ENCODE measurements at places on chromosomes 7 and 10. TPM values are rescaled to one million over a fixed set of nuclear protein-coding genes. Genes with fewer than 3 reads are reported as not detected.

- DNase-seq = no peak
Measured at GRCh38 chr10:54026340-54026739, 774.7 kb downstream of the PCDH15 start.

- no peak for DNase-seq
Measured at GRCh38 chr7:157514746-157515145, 177.9 kb downstream of the DNAJB6 start.

DNA sequence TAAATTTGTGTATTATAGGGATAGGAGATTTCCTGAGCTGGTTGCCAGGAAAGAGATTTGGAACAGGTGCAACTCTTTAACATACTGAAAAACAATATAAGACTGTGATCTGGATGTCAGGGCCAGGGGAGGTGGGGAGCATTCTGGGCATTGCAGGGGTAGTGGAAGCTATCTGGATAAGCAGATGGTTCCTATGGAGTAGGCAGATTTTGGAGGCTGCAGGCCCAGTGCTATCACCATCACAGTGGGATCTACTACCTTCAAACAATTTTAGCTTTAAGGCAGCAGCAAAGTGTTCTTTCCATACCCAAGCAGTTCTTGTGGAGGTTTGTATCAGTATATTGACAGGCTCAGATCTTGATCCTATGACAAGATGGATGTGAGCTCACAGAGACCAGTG is 71.1 kb downstream of the ADAM22 start:
- no peak for DNase-seq

DNA sequence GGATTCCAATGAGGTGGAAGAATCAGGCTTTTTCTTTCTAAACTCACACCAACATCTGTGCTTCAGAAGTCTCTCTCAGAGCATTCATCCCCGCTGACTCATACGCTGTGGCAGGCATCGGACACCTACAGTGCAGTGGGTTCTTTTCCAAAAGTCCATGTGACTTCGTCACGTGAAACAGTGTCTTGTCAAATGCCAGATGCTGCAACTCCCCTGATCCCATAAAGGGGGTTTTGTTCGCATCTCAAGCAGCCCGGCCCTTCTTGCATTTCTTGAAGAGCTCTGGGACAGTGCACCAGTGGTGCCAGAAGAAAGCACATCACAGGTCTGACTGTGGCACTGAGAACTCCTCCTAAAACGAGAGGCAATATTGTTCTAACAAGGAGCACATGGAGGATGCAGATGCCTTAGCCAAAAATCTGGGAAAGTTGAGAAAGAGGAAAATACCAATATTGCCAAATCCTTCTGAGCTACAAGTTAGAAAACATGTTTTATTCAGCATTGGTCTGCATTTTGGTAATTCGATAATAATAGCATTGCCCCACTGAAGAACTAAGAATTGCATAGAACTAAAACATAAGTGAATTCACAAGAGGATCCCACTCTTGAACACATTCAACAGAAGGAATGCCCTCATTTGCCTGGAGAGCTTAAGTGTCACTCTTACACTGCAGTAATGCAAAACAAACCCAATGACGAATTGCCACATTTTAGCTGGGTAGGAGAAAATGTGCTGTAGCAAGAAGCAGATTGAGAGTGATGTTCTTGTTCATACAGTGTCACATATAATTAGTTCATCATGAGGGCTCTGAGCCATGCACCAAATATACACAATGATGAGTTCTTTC is 204.4 kb downstream of the CXCL12 start:
- no peak for DNase-seq

- peak; percentile 14 for DNase-seq
Measured at GRCh38 chr10:27153845-27154193, 365 bp downstream of the YME1L1 start.

- DNase-seq = no peak
Measured at GRCh38 chr10:98361131-98362025, 53.6 kb downstream of the PYROXD2 start.

DNA sequence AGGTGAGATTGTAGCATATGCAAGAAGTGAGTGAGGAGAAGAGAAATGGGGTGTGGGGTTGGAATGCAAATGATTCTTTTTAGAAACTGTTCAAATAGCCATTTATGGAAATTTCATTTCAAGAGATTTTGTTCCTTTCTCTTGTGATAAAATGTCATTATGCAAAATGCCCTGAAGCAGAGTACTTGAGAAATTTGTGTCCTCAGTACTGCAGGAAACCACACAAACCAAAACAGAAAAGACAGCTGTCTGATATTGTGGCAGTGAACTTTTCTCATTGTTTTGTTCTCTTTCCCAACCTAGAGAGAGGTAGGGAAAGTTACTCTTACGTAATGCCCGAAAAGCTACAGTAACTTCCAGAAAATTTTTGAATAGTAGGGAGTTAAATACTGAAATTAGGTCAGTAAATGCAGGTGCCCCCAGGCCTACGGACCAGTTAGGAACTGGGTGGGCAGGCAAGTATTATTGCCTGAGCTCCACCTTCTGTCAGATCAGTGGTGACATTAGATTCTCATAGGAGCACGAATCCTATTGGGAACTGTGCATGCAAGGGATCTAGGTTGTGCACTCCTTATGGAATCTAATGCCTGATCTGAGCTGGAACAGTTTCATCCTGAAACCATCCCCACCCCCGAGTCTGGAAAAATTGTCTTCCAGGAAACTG is 34.0 kb downstream of the DLD start:
- DNase-seq = no peak

GRCh38 chr7:78020874-78021249 is 222.3 kb downstream of the PHTF2 start:
- DNase-seq = no peak

GRCh38 chr7:112481833-112482670 is 1.3 kb downstream of the LSMEM1 start:
- no peak for DNase-seq

DNA sequence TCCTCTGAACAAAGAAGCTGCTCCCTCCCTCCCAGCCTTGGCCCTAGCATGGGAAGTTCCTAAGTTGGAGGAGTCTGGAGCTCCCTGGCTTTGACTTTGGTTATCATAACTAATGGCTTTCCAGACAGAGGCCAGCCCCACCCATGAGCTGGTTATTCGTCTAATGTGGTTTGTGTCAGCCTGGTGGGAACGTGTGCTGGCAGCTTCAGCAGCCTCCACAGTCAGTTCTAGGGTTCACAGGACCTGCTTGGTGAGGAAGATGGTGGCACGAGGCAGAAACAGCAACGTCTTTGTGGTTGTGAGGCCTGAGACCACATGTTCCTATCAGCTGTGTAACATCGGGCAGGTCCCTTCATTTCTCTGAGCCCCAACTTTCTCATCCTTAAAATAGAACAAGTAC is 103.1 kb downstream of the PAXIP1 start:
- no peak for DNase-seq

DNA sequence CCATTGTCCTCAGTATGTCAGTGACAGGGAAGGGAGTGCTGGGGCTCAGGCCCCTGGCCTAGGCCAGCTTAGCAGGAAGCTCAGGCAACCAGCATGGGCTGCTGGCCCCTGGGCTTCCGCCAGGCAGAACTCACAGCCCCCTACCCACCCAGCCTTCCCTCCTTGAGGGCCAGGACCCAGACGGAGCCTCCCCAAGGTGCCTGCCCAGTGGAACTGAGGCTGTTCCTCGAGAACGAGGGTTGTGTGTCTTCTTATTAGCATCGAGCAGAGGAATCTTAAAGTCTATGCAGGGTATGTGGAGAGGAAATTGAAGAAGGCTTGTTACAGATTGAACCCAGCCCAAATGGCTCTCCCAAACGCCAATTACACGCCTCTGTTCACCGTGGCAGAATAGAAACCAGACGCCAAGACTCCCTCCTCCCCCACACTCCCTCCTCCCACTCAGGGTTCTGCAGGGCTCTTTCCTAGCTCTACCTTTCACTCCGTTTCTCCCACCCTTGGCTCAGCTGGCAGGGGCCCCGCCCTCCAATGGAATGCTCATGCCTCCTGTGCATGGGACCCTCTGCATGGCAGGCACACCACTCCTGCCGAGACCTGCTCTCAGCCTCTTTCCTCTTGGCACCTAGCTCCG is 134.4 kb downstream of the ZMIZ1 start:
- no peak for DNase-seq

The PODXL gene
- total RNA-seq = 18.7 TPM

The PRKCQ gene
- 3.2 TPM for total RNA-seq

The SFTPA1 gene
- not detected for total RNA-seq

The SMO gene
- total RNA-seq = 35.2 TPM

The FAM131B gene
- total RNA-seq = 4.1 TPM

The KIF5B gene
- 189 TPM for total RNA-seq

The RAMP3 gene
- 5.7 TPM for total RNA-seq

The NOLC1 gene
- 23.6 TPM for total RNA-seq
